Fibroblast of gingiva (primary cell): ENCODE measurements at places on chromosomes 13 and 19.

- DNase-seq: no peak
These were observed 617.2 kb downstream of the DCT start for GRCh38 chr13:93862259-93862658.

GRCh38 chr19:45153339-45154063 lies 7.3 kb downstream of the NKPD1 start:
- DNase-seq: peak; percentile 19

GRCh38 chr13:113631341-113632095 lies 26.5 kb downstream of the ATP4B start:
- DNase-seq: no peak

- DNase-seq: peak; percentile 56
These were observed 10.5 kb downstream of the PEAK3 start for GRCh38 chr19:2271234-2272103.

GRCh38 chr13:28318496-28318895 lies 176.4 kb downstream of the FLT1 start:
- no peak for DNase-seq

DNA sequence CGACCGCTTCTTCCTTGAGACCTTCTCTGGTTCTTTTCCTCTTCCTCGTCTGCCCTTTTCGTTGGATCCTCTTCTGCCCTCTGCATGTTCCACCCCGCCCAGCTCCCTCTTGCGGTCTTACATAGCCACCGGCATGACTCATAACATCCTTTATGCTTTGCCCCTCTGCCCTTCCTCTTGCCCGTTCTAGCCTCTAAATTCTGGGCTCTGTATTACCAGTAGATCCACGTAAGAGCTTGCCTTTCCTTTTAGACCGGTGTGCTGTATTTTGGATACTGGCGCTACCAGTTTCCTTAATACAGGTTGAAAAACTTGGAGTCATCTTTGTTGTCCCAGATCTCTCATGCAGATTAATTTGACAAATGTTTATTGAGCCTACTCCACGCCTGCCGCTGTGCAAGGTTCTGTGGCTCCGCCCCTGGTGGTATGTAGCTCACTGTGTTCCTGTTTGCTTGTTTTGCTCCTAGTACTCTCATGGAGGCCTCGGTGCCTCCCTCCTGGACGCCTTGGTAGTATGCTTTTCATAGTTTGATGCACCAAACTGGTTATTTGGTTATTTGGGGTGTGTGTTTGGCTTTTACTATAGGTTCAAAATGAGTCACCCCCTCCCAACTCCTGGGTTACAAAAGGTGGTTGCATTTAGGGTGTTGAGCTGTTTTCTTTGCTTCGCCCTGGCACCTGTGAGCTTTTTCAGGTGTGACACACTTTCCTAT lies 1.7 kb downstream of the GTF3A start:
- peak; percentile 73 for DNase-seq

GRCh38 chr13:24360106-24360505 lies 50.7 kb downstream of the C1QTNF9 start:
- DNase-seq: no peak

- DNase-seq: no peak
These were observed 1208.3 kb downstream of the PCDH9 start for GRCh38 chr13:66021846-66022245.

DNA sequence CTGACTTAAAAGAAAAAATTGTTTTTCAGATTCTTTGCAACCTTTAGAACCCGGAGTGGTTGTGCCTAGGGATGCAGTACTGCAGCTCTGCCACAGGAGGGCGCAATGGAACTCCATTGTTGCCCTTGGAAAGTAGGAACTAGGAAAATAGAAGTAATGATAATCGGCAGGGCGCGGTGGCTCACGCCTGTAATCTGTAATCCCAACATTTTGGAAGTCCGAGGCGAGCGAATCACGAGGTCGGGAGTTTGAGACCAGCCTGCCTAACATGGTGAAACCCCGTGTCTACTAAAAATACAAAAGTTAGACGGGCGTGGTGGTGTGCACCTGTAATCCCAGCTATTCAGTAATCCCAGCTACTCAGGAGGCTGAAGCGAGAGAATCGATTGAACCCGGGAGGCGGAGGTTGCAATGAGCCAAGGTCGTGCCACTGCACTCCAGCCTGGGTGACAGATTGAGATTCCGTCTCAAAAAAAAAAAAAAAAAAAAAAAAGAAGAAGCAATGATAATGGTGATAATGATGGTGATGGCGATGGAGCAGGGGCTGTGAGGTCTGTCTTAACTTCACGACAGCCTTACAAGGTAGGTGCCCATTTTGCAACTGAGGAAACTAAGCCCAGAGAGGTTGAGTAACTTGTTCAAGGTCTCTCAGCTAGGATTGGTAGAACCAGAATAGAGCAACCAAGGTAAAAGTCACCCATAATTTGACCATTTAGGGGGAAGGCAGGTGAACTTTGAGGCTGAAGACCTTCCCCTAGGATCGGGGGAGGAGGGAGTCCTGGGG lies 5.5 kb upstream of the ADAMTS10 start:
- no peak for DNase-seq

DNA sequence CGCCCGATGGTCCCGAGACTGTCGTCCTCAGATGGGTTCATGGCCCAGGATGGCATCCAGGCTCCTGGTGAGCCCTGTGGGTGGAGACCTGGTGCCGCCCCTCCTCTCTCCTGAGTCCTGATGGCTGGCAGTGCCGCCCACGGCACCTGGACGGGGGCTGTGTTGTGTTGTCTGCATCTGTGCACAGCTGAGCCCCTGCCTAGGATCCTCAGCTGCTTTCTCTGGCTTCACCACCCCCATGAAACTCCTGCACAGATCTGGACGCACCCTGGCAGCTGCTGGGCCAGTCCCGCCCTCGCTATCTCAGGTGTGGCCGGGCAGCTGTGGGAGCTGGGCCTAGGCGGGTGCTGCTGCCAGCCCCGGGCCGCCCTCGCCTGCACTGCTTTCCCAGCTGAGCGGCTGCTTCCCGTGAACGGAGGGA lies 27.7 kb downstream of the MCF2L start:
- DNase-seq: no peak

GRCh38 chr19:4583961-4584669 lies 24.6 kb upstream of the SEMA6B start:
- DNase-seq: no peak

DNA sequence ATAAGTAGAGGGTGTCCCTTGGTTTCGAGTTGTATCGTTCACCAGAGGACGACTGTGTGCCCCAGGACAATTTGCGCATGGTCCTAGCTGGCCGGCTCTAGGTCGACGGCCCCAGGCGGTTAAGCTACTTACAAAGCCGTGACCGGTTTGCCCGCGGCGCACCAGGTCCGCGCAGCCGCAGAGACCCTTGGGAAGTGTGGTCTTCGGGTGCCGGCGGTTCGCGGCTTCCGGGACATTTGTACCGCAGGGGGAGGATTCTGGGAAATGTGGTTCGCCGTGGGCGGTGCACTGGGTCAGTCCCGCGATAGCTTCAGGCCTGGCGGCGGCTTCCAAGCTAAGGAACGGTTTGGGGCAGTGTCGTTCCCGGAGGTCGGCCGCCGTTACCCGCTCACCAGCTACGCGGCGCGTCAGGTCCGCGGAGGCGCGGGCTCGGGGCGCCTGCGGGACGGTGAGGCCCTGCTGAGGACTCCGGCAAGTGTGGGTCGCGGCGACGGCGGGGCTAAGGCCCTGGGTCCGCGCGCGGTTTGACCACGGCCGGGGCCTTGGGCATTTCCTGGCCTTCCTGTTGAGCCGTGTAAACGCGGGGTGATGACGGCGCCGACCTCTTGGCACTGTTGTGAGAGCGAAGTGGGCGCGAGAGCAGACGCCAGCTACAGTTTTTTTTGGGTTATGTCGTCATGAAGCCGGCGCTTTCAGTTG lies at the start of gene ZNF302:
Gene ZNF302, plus strand, starts transcription at position 293 of the 699 bp plus-strand sequence. CDS start 1,127 bp downstream, outside the sequence.
- peak; percentile 98 for DNase-seq

GRCh38 chr19:18637673-18638630 lies 1.1 kb downstream of the KLHL26 start:
- DNase-seq: no peak

- no peak for DNase-seq
These were observed 78.8 kb upstream of the TMTC4 start for GRCh38 chr13:100753376-100753775.

DNA sequence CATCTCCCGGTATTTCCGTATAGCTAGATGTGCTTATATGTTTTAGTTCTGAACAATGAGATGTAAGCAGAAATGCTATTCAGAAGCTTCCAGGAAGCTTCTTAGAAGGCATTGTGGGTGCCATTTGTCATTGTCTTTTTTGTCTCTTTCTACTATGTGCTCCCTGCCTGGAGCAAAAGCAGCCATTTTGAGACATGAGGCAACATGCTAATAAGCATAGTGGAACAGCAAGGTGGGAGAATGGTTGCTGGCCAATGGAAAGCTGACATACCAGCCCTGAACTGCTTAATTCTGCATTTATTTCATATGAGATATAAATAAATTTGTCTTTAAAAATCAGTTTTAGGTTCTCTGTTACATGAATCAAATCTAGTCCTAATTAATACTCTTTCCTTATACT lies 299.7 kb downstream of the LMO7 start:
- no peak for DNase-seq

DNA sequence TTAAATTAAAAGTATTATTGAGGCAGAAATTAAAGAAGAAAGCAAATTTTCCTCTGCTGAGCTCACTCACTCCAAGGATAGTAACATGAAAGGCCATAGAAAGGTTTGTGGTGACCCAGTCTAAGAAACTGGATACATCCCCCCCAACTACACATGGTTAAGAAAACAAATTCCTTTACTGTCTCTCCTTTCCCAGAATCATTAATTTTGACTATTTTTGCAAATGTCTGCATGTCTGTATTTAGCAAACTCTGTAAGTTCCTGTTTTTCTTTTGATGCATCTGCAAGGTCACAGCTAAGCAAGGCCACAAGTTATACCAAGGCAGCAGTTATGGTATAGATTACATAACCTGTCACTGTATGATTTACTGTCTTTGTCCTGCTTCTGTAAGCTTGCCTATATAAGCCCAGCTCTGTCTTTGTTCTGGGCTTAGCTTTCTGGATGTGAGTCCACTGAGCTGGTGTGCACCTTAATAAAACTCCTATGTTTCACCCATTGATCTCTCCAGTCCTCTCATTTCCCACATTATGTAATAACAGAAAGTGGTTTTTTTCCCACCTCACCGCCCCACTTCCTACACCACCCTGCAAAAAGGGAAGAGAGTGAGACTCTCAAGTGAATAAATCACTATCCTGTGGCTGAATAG lies 8.5 kb upstream of the ZNF83 start:
- no peak for DNase-seq

DNA sequence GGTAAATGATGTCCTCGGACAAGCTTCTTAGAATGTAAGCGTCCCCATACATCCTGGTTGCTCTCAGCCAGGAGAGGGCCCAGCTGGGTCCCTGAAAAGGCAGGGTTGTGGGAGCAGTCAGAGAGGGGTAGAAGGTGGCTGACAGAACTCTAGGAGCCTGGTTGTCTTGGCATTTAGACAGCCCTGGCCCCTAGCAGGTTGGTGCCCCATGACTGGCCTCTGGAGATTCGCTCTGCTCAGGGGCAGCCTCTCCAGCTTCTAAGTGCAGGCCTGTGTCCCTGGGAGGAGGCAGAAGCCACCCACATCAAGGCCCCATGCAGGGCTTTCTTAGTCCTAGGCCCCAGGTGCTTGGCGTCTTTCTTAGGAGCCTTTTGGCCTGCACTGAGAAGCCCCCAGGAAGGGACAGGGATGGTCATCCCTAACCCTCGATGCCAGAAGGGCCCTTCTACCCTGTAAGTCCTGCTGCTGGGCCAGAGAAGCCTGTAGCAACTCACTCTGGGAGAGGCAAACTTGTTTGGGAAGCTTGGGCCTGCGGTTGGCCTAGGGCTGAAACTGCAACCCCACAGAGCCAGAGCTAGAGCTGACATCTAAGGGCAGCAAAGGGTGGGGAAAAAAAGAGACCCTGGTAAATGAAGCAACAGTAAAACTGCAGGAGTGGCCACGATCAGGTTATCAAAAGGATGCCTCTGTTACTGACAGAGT lies 2.8 kb upstream of the CDX2 start:
- no peak for DNase-seq

GRCh38 chr13:76397413-76397812 lies 488.8 kb downstream of the KCTD12 start:
- DNase-seq: no peak

GRCh38 chr13:41034881-41035280 lies 15.8 kb upstream of the ELF1 start:
- no peak for DNase-seq

DNA sequence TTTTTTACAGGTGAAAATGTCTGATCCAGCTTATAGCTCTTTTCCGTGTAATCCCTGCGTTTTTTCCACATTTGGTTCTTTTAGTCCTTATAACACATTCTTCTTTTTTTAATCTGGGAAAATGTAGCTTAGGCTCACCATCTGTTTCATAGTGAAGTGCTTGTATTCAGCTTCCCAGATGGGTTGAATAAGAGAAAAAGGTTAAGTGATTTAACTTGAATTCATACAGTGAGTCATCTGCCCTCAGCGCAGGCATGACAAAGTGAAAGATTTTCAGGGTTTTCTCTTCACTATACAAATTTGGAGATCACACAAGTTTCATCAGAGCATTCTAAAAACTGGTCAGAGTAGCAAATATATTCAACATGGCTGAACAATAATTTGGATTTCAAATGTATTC lies 224.8 kb downstream of the SPRY2 start:
- peak; percentile 77 for DNase-seq

GRCh38 chr19:46297700-46298478 lies 1.0 kb downstream of the HIF3A start:
- DNase-seq: peak; percentile 33

GRCh38 chr13:75661443-75661842 lies 25.3 kb downstream of the LMO7 start:
- no peak for DNase-seq

GRCh38 chr19:38683393-38684077 lies 36.1 kb downstream of the ACTN4 start:
- peak; percentile 87 for DNase-seq

DNA sequence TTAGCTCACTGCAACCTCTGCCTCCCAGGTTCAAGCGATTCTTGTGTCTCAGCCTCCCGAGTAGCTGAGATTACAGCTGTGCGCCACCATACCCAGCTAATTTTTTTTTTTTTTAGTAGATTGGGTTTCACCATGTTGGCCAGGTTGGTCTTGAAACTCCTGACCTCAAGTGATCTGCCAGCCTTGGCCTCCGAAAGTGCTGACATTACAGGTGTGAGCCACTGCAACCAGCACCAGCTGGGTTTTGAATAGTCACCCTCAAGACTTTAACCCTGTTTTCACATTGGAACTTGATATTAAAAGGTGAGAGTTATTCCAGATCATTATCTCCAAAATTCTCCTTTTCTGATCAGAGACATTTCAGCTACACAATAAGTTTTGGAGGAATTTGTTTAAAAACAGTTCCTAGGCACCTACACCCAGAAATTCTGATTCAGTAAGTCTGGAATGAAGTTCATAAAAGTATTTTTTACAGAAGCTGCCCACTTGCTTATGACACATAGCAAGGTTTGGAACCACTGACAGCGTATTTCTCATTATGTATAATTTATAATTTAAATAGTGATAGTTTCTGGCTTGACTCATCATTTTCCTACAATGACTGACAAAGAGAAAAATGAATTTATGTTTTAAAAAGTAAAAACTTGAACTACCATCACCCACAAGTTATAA lies 417.3 kb downstream of the DIAPH3 start:
- DNase-seq: peak; percentile 16

DNA sequence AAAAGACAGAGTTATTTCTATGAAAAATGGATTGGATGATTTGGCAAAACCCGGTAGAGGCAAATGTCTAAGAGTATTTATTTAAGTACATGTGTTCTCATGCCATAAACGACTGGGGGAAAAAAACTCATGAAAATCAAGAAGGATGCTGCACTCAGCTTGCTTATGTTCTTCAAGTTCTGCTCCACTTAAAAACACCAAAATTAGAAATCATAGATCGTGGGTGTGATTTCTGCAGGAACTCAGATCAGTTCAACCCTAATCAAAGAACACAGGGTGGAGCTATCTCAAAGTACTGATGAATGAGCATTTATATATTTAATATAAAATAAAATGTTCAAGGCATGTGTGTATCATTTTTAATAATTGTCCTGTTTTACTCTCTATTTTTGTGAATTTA lies 103.8 kb downstream of the FGF14 start:
- DNase-seq: peak; percentile 56
